NCI-H1048 (cell line): ENCODE measurements at places on chromosomes 2 and 18.

DNA sequence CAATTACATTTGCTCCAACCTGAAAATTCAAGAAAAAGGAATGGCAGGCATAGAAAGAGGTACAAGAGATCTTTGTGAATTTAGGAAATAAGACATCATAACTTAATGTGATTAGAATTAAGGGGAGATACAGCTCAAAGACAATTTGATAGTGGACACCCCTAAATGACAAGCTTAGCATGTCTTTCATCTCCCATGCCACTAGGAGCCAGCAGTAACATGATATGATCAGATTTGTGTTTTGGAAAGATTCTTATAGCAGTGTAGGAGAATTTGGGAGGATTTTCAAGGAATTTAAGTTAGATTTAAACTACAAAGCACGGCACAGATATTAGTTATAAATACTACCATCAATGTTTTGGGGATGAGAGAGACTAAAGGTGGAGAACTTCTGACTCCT, 340.8 kb downstream of the RDH14 start:
- no peak for DNase-seq

GRCh38 chr2:216606551-216607276, 26.5 kb upstream of the IGFBP2 start:
- DNase-seq: no peak

DNA sequence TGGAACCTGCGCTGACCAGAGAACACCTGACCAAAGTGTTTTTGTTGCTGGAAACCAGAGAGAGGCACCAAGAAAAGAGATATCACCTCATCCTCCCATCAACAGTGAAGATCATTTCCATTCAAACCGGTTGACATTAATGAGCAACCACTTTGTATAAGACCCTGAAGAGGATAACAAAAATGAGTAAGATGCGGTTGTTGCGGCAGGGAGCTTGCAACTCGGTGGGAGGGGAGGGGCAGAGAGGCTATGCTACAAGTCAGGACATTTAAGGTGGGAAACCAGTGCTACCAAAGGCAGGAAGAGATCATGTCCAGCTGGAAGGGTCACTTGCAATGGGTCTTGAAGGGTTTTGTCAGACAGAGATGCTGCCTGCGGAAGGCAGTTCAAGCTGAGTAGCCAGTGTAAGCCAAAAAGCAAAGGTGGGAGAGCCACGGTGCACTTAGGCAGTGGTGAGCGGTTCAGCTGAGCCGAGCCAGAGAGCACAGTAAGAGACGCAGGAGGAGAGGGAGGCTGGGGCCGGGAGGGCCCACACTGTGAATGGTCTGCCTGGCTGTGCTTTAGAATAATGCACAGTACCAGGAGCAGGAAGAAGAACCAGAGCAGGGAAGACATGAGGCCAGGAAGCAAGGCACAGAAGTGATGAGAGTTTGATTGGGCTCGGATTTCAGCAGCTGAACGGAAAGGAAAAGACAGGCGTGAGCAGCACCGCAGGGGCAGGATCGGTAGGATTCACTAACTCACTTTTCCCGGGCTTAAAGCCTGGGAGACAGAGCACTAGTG, 24.4 kb upstream of the DTNB start:
- no peak for DNase-seq

DNA sequence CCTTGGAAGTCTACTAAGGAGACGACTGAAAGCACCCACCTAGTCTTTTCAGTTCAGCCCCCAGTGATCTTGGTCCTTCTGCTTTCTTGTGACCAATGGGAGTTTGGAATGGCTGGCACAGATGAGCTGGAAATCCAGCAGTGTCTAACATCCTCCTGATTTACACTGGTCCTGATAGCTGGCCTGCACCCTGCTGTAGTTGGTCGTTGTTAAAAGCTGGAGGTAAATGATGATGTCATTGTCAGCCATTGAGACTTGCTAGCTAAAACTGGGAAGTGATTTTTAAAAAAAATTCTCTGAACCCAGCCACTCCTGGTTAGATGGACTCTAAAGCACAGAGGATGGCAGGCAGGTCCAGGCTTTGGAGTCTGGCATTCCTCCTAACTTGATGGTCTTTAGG, 19.3 kb downstream of the CCT7 start:
- DNase-seq: no peak

- DNase-seq: no peak
Observed at GRCh38 chr2:37344453-37345361, at the start of gene QPCT. Gene QPCT, plus strand, starts transcription at chr2:37344630. Its CDS starts 102 bp downstream, at chr2:37344732.
